ENCODE measurements at places on chromosomes 2 and 18. TPM values are rescaled to one million over a fixed set of nuclear protein-coding genes. Genes with fewer than 3 reads are reported as not detected.

ABHD3 gene
- total RNA-seq = 27.8 TPM

IL1A gene
- not detected for total RNA-seq

LYG2 gene
- total RNA-seq = not detected

TMEM150A gene
- 62.4 TPM for total RNA-seq

RABL2A gene
- total RNA-seq = 5.2 TPM

DNA sequence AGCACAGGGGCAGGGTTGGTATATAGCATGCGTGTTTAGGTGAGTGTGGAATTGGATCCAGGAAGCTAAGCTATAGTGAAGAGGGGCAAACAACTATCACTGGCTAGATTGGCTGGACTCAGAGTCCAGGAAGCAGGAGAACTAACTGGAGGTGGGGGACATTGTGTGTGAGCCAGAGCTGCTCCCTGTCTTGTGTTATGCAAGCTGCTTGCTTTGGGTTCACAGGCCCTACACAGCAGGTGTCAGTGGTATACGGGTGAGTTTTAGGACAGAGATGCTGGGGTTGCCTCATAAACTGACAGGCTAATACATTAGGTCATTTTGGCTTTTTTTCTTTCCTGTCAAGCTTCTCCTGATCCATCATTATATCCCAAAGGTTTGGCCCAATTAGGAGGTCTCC is 87.5 kb downstream of the CCDC85A start:
- no peak overlapping the region for H3K27ac ChIP-seq
- no peak for DNase-seq
- H3K27me3 ChIP-seq = no peaks in the 10 kb centered on the region
- H3K4me1 ChIP-seq = no peaks in the 10 kb centered on the region
- H3K4me3 ChIP-seq = no peak overlapping the region

DNA sequence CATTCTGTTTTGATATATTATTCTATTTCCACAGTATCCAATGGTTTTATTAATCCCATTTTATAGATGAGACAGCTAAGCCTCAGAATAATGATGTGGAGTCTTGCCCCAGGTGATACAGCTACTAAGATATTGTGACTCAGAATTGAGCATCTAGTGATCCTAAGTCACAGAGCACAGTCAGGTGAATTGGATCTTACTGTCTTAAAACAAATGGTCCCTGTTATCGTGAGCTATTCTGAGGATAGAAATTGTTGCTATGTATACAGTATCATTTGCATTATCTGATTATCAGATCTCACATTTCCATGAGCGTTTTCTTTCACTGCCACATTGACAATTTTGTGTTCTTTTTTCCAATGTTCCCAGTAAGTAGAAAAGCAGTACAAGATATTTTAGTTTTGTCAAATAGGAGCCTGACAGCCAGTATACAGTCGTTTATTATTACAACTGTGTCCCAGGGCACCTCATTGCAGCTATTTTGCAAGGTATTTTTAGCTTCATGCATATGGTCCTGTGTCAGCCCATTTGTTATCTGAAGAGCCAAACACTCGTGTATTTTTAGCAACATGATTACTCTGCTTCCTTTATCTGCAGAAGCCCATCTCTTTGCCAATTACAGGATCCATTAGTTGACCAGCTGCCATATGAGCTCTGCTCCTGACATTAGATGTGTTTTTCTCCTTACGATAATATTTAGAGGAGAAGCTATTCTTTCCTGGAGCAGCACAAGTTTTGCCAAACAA is 25.1 kb upstream of the SGPP2 start:
- H3K27me3 ChIP-seq = no peaks in the 10 kb centered on the region
- peaks cover 11% of the 10 kb centered on the region for H3K4me1 ChIP-seq
- H3K27ac ChIP-seq = no peak overlapping the region
- no peak for DNase-seq
- H3K4me3 ChIP-seq = no peak overlapping the region

DNA sequence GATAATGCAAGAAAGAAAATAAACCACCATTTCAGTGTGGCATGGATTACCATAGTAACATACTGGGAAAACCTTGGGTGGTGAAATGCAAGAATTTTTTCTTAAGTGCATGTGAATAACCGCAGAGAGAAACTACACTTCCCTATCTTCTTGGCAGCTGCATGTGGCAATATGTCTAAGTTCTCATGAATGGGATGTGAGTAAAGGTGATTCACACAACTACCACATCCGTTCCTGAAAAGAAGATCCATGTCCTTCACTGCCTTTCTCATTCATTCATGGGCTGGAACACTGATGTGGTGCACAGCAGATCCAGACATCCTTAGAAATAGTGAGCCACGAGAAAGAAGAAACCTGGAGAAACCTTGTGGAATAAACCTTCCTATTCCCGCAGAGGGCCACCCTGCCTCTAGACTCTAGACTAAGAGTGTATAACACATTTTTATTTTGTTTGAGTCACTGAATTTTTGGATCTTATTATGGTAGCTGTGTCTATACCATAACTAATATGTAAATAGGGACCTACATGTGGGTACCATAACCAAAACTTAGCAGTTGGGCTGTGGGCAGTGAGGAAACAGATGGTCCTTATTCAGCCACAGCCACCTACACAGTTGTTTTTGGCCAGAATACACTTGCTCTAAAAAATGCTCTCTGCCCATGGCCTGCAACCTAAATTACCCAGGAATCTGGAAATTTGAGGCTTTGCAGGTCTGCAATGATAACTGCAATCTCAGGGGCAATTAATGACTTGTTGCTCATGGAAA is 573.3 kb downstream of the LRP1B start:
- no peak overlapping the region for H3K27ac ChIP-seq
- no peaks in the 10 kb centered on the region for H3K27me3 ChIP-seq
- DNase-seq = no peak
- no peak overlapping the region for H3K4me3 ChIP-seq

DNA sequence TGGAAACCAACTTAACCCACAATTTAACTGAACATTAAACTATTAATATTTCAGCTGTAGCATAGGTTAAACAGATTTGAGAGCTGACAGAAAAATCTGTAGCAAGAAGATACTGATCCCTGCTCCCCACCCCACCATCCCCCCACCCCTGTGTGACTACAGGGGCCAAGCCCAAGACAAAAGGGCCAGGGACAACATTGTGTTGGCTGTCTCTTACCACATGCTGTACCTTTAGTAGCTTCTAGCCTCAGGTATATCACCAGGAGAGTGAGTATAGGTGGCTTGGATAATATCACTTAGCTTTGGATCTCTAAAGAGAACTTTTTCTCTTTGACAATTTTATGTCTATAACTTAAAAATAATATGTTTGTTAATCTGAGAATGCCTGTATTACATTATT is 140.7 kb downstream of the AGPS start:
- no peak overlapping the region for H3K27ac ChIP-seq
- H3K36me3 ChIP-seq = no peaks in the 10 kb centered on the region
- no peaks in the 10 kb centered on the region for H3K27me3 ChIP-seq
- DNase-seq = no peak
- no peaks in the 10 kb centered on the region for H3K4me1 ChIP-seq
- no peak overlapping the region for H3K4me3 ChIP-seq

DNA sequence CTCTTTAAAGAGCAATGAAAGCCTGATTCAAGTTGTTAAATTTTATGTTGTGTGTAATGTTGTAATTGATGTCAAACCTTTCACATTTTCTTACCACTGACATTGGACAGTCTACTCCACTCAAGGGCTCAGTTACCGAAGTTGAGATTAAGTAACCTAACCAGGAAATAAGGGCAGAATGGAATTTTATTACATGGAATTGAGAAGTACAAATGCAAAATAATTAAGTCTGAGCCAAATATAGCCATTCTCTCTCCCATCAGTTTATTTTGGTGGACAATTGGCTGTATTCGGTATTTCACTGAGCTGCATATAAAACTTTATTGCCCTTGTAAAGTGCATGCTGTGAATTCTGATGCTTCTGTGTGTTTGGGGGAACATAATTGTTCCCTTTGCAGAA is 231.5 kb downstream of the TTC32 start:
- no peak for DNase-seq
- H3K27ac ChIP-seq = no peak overlapping the region
- H3K4me1 ChIP-seq = no peaks in the 10 kb centered on the region
- no peaks in the 10 kb centered on the region for H3K27me3 ChIP-seq

- no peak within 1 kb of the TSS for H3K27ac ChIP-seq
- no peak within 1 kb of the TSS for H3K4me3 ChIP-seq
- no peaks in the 10 kb centered on the region for H3K36me3 ChIP-seq
These were observed at the start of gene IL36G for GRCh38 chr2:112977559-112978056. Gene IL36G, plus strand, starts transcription at chr2:112978006. Its CDS starts 633 bp downstream, at chr2:112978639.

DNA sequence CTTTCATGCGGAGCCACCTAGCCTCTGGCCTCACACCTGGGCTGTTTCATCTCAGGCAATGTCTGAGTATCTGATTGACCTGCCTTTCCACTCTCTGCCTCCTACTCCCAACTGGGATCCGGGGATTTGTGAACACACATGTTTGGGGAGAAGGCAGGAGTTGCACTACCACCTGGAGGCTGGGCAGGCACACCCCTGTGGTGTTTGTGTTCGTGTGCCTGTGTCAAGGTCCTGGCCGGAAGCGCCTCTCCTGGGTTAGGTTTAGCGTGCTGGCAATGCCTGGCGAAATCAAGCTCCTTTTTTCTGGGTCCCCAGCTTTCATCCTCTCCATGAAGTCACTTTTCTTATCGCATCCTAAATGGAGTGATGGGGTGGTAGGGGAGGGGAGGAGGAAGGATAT is 63.9 kb downstream of the GATA6 start:
- H3K27me3 ChIP-seq = no peaks in the 10 kb centered on the region
- H3K36me3 ChIP-seq = no peaks in the 10 kb centered on the region
- H3K4me3 ChIP-seq = no peak overlapping the region

GRCh38 chr2:19419211-19419880 is 60.9 kb upstream of the OSR1 start:
- no peak overlapping the region for H3K27ac ChIP-seq
- H3K4me1 ChIP-seq = no peaks in the 10 kb centered on the region
- no peaks in the 10 kb centered on the region for H3K27me3 ChIP-seq
- H3K36me3 ChIP-seq = no peaks in the 10 kb centered on the region
- no peak overlapping the region for H3K4me3 ChIP-seq
- no peak for DNase-seq

GRCh38 chr2:112239862-112240261 is 15.0 kb downstream of the ZC3H8 start:
- no peaks in the 10 kb centered on the region for H3K27me3 ChIP-seq
- no peak overlapping the region for H3K4me3 ChIP-seq
- no peaks in the 10 kb centered on the region for H3K4me1 ChIP-seq
